HAP-1 (cell line): ENCODE measurements at places on chromosomes 7 and 10.

DNA sequence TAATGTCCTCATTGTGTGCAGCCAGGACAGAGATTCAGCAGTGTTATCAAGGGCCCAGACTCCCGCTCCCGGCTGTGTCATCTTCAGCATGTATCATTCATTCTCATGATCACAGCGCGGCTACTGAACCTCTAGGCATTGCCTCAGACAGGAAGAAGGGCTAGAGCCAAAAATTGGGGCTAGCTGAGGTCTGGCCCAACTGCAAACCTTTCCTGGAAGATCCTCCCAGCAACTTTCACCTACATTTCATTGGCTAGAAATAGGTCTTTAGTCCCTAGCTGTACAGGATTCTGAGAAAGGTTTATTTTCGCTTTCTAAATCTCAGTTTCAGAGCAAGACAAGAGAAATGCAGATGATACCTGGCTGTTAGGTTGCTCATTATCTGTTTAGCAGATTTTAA is 81.9 kb downstream of the CREM start:
- DNase-seq, result no peak

DNA sequence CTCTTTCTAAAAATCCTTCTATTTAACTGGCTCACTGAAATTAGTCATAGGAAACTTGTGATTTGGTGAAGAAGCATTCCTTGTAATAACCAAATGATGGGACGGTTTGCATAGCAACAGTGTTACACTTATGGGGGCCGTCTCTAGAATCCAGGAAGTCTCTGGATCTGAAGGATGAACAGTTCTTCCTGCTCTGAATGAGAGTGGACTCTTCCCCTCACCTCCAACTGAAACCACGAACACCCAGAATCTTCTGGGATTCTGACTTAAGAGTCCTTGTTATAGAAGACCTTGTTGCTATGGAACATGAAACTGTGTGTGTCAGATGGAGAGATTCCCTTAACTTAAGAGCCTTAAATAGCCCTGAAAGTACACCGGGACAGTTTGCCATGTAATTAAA is 23.2 kb downstream of the NOLC1 start:
- DNase-seq, result no peak

DNA sequence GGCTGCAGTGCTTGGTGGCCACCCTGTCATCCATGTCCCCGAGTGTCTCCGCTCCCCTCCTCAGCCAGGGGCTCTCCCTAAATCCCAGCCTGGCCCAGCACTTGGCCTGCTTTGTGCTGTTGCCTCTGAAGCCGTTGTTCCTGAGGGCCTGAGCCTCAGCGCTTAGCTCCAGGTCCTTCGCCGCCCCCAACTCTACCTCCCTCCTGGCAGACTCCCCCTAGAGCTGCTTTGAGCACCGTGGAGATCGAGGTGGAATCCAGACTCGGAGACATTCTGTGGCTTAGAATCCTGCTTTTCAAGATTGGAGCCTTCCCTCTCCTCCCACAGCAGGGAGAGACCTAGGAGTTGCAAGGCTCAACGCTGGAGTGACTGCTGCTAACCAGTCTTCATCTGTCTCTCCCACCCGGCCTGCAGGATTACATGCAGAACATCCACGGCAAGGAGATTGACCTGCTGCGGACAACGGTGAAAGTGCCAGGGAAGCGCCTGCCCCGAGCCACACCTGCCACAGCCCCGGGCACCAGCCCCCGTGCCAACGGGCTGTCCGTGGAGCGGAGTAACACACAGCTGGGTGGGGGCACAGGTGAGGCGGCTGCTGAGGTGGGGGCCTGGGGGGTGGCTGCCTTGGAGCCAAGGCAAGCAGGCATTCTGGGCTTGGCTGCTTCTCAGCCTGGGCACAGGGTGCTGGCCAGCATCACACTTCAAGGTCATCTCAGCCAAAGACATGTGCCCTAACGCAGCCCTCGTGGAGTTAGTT is 33.3 kb downstream of the GBX1 start:
- no peak for DNase-seq

DNA sequence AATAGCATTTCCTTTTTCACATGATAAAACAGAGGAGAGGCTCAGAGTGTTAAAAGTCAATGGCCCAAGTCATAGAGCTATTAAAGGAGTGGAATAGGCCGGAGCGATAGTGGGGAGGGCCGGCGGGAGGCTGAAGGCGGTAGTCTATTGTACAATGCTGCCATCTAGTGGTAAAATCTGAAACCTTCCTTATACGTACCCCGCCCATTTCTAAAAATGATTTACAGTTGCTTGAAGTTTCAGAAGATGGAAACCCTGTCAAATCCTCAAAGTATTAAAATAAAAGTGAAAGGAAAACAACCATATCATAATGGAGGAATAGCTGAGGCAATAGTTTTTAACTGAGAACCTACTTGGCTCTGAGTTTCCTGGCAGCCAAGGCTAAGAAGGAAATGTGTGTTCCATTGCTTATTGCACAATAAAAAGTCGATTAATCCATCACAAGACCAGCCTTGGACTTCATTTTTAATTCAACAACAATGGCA is 209.1 kb downstream of the CCSER2 start:
- peak; percentile 68 for DNase-seq

GRCh38 chr10:92997620-92998019 is 63.0 kb upstream of the CYP26C1 start:
- no peak for DNase-seq

GRCh38 chr7:70435634-70436033 is 696.3 kb upstream of the GALNT17 start:
- no peak for DNase-seq
